ENCODE measurements at places on chromosomes 6 and 20.

DNA sequence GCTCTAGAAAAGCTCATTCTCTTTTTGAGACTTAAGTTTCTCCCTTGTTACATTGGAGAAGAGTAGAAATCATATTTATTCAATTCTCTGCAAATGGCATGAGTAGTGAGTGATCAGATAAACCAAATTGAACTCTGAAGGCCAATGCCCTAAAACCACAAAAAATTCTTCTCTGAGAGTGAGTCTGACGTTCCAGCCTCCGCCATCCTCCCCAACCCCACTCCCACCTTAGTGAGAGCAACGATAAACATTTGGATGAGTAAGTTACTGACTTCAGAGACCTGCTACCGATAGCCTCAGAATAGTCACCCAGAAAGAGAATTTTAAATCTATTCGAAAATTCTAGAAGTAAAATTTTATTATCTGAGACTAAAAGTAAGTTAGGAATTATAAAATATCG lies 94.6 kb downstream of the TFAP2A start:
- DNase-seq: no peak

GRCh38 chr6:113122060-113122459 lies 735.1 kb upstream of the MARCKS start:
- DNase-seq: no peak

- DNase-seq: no peak
These were observed 200.4 kb upstream of the FBXL4 start for GRCh38 chr6:99148111-99148510.

GRCh38 chr20:22698259-22698842 lies 114.0 kb upstream of the FOXA2 start:
- no peak for DNase-seq

DNA sequence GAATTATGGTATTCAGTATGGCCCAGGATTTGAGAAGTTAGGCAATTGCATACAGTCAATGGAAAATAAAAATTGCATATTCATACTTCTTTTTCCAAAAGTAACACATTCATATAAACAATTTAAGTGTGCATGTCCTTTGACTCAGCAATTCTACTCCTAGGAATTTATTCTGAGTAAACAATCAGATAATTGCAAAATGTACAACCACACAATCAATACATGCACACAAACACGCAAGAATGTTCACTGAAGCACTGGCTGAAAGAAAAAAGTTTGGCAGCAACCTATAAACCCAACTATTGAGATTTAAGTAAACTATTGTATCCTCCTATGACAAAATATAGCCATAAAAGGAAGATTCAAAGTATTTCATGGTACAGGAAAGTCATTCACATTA lies 1.6 kb downstream of the CYP39A1 start:
- no peak for DNase-seq

DNA sequence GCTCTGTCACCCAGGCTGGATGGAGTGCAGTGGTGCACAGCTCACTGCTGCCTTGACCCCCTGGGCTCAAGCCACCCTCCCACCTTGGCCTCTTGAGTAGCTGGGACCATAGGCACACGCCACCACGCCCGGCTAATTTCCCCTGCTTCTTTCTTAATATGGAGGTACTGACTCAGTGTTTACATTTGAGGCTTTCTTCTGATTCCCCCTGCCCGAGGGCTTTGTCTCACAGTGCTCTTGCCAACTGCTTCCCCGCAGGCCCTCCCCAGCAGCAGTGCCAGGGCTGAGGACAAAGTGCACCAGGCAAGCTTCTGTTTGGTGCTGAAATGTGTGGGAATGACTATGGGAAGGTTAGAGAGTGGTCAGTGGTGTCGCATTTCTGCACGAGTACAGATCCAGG lies 34.8 kb downstream of the NR2E1 start:
- DNase-seq: no peak

DNA sequence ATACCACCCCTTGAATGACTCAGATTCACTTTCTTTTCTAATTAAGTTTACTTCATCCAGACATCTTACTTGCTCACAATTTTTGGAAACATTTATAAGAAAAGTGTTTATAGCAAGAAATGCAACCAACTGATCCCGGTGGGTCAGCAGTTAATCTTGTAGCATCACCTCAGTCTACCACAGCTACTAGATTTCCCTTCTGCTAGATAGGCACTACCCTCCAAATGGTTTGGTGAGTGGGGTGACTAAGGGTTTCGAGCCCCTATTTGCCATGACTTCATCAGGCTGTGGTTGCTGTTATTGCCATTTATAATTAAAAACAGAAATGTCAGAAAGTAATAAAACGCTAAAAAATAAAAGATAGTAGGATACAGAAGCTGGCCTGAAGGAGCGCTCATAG lies 930.1 kb upstream of the GJE1 start:
- DNase-seq: no peak

DNA sequence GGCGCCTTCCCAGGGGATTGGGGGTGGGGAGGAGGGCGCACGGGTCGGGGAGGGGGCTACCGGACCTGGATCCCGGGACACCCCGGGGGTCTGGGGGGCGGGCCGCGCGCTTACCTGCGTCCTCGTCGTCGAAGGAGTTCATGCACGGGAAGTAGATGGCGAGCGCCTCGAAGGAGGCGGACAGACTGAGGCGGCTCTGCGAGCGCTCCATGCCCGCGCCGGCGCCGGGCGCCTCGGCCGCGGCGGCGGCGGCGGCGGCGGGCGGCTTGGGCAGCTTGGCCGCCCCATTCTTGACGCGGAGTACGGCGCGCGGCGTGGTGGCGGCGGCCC lies 320 bp downstream of the RIMS4 start:
- DNase-seq: no peak

- DNase-seq: no peak
These were observed 118.1 kb upstream of the TMEM181 start for GRCh38 chr6:158441716-158442215.

- no peak for DNase-seq
These were observed 73.2 kb downstream of the SCP2D1 start for GRCh38 chr20:18886756-18887155.

GRCh38 chr20:38620441-38620840 lies 18.8 kb downstream of the ARHGAP40 start:
- DNase-seq: no peak

GRCh38 chr6:118281291-118281690 lies 266.8 kb upstream of the PLN start:
- DNase-seq: no peak

DNA sequence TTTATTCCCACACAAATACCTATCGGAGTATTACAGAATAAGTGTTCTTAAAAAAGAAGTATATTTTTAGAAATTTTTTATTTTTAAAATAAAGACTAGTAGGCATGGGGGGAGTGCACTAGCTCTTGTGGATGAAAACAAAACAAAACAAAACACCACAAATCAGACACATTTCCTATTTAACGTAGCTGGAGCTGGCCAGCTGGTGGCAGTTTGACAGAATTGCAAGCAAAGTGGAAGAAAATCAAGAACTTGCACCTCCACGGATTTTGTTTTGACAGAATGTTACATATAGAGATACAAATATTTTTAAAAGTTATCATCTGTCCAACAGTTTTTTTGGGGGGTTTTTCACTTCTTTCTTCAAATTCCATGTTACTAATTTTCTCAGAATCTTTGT lies 63.6 kb upstream of the SNRPB2 start:
- no peak for DNase-seq

DNA sequence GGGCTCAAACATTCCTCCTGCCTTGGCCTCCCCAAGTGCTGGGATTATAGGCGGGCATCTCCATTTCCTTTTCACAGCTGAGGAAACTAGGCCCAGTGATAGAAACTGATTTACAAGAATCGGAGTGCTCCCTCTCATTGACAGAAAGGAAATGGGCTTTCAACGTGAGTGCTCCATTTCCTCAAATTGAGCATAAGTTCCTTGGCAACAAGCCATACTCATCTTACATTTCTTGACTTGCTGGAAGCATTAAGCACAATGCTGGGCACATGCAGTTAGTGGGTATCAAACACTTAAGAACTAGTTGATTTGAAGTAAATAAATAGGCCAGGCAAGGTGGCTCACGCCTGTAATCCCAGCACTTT lies 54.7 kb downstream of the FGD2 start:
- DNase-seq: no peak

DNA sequence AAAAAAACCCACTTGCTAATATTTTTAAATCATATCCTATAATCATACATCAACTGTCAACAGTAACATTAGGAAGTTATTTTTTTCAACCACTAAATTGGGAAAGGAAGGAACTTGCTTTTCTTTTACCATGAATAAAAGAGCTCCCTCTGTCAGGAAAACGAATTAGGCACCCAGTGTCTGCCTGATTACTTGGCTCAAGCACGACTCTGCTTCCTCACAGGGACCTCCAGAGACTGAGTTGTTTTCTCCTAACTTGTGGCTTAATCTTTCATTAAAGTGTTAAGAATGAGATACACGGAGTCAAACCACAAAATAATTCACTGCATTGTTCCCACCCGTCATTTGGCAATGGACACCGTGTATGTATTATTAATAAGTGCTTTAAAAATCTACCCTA lies 1405.1 kb upstream of the EYS start:
- DNase-seq: no peak

DNA sequence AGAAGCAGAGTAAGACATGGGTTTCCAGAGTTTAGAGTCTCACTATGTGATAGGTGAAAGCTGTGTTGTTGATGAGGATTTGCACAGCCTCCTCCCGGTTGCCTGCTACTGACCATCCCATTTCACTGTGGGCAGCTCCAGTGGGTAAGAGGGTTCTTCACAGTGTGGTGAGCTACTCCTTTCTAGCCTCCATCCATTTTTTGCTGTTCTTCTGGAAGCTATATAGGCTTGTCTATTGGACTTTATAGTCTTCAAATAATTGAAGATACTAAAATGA lies 13.4 kb downstream of the UST start:
- DNase-seq: no peak

DNA sequence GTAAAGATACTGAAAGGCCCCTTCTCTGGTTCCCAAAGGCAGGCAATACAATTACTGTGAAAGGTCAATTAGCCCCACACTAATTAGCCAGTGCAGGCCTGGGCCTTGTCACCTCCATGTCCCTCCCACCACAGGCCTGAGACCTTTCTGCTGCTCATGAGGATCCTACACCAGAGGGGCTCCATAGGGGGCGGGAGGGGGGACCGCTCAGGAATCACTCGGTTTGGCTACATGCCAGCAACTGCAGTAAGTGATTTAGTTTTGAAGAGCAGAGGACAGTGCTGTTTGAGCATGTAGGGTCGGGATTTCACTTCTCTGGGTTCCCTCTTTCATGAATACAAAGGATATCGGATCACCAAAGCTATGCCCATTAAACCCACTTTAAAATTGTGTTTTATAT lies 455.6 kb downstream of the PRKN start:
- no peak for DNase-seq

DNA sequence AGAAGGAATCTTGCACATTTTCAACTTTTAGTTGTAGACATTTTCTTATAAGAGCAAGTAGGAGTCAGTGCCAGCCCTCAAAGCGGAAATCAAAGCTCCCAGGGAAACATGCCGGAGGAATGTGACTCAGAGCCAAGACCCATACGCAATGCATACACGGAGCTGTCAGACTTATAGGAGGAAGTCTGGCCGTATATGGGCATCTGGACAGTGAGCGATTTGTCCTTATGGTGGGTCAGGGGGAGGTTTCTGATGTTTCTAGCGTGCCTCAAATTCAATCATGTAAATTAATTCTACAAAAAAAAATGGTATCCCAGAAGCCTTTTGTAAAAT lies 3.6 kb upstream of the CCN2 start:
- no peak for DNase-seq

Measured in nephron progenitor cell (in vitro differentiated cells).